ENCODE measurements at places on chromosomes 7 and 10.

DNA sequence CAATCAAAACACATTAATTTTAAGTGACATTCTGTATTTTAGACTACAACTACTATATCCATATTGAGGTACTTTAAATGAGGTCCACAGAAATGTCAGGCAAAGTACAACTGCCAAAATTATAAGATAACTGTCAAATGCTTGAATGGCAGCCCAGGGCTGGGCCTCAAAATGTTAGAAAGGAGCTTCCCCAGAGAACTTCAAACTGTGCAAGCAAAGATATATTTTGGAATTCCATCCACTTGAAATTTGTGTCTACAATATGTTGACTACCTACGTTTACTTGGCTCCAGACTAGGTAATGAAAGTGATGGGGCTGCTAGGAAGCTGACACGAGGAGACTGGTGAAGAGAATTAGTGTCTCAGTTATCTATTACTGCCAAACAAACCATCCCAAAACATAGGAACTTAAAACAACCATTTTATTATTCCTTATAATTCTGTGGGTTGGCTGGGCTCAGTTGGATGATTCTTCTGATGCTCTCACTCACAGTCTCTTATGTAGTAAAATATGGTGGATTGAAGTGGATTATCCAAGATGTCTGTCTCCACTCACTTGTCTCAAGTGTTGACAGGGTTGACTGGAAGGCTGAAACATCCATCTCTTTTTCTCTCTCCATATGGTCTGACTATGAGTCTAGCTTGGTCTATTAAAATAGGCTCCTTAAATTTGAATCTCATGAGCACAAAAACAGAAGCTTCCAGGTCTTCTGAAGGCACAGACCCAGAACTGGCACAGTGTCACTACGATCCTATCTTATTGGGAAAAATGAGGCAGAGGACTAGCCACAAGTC, 74.2 kb downstream of the FZD1 start:
- no peak for DNase-seq

- no peak for DNase-seq
These were observed 19.1 kb downstream of the CEP41 start for GRCh38 chr7:130421684-130422083.

DNA sequence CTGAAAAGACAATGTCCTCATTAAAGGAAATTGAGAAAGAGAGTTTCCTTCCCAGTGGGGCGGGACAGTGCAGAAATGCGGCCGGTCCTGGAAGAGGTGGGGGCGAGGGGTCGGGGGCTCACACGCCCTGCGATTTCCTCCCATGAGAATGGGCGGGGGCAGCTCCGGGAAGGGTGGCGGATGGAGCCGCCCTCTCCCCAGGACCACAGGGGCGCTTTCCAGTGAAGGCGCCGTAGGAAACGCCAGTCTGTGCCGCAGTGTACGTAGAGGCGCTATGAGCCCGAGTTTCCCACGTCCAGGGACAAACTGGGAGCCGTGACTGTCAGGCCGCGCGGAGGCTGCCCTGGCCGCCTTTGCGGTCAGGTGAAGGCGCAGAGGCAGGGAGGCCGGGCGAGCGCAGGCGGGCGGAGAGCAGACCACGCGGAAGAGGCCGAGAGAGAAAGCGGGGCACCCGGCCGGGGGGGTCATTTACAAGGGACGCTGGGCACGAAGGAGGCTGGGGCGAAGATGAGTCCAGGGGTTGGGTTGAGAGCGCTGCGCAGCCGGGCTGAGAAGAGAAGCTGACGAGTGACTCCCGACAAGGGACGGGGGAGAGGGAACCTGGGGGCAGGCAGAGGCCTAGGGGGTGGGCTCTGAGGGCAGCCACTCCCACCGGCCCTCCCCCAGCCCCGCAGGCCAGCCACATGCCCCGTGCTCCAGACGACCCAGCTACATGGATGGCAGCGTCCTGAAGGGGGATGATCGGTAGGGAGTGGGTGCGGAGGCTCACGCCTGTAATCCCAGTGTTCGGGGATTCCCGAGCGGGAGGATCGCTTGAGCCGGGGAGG, 45.0 kb downstream of the ALOX5 start:
- DNase-seq = peak; percentile 36

DNA sequence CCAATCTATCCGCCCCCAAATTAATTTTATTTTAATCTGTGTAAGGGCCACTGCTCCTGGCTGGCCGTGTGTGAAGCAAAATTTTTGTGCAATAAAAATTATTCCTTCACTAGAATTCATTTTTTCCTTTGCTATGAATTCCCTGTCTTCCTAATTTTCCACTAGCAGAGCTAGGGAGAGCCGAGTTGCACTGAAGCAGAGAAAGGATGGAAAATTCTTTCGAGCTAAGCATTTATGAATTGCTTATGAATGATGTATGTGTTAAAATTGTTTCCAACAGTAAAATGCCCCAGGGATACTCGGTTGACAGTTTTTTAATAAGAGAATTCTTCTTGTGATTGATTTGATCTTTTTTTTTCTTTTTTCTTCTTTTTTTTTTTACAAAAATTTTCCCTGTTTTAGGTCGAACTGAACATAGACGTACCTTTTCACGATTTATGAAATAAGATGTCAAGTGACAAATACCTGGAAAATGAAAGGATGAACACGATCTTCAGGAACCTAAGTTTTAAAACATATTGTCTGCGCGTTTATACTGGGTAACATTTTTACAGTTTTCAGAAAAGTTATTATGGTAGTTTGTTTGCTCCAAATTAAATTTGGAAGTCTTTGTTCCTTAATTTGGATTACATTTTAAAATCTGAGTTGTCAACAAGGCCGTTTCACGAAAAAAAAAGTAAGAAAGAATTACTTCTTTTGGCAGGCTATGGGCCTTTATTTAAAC, 288.8 kb upstream of the NFE2L3 start:
- no peak for DNase-seq

DNA sequence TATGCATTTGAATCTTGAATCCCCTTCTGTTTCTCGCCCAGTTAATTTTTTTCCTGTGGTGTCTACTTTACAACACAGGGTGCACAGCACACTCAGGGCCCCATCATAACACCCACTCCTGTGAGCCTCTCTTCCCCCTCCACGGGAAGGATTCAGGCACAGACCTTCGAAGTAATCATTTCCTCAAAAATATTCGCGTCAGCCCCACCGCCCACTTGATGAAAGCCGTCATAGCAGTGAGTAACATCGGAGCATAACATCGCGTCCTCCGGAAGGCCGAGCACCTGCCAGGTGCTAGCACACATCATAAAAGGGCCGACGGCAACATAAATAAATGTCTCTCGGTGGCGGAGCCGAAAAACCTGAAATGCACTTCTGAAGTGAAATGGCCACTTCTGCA, 201.7 kb upstream of the ADARB2 start:
- peak; percentile 29 for DNase-seq

GRCh38 chr7:107622429-107622828, 38.2 kb upstream of the SLC26A4 start:
- no peak for DNase-seq

DNA sequence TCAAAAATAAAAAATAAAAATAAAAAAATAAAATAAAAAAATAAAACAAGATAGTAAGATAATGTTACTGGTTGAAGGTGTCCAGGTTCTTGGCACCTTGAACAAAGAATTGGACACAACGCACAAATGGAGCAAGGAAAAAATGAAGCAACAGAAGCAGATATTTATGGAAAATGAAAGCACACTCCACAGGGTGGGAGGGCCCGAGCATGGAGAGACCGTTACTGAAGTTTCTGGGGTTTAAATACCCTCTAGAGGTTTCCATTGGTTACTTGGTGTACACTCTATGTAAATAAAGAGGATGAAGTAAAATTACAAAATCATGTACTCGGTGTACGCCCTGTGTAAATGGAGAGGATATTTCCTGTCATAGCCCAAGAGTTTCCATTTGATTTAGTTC, 15.7 kb upstream of the PFKP start:
- DNase-seq = no peak

GRCh38 chr10:96556003-96556402, 30.8 kb downstream of the TM9SF3 start:
- no peak for DNase-seq

- DNase-seq = no peak
These were observed 5.1 kb upstream of the AKR1E2 start for GRCh38 chr10:4820804-4821401.

All from activated T-cell treated with anti-CD3 and anti-CD28 coated beads for 1 hour (primary cell).